ENCODE measurements at places on chromosomes 6 and 20.

DNA sequence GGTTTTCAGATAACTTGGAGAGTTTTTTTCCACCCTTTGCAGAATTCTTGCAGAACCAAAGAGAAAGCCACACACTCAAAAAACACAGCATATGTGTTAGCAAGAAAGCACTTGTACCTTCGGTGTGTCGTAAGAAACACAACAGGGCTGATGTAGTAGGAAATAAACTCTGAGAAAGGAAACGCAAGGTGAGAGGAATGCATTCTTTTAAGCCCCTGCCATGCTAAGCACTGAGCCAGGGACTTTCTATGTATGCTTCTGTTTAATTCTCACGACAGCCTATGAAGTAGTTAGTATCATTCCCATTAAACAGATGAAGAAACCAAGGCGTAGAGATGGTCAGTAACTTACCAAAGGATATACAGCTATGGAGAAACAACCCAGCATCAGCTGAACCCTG lies 23.1 kb downstream of the NEDD9 start:
- no peak for DNase-seq

DNA sequence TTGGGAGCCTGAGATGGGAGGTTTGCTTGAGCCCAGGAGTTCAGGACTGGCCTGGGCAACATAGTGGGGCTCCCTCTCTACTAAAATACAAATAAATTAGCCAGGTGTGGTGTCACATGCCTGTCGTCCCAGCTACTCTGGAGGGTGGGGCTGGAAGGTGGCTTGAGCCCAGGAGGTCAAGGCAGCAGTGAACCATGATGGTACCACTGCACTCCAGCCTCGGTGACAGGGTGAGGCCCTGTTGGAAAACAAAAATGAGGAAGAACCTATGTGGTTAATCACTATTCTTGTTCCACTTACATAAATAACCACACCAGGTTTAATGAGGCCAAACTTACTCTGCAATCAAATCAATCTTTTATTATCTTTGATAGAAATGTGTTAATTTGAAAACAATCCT lies 5.4 kb downstream of the PPDPF start:
- DNase-seq: no peak

DNA sequence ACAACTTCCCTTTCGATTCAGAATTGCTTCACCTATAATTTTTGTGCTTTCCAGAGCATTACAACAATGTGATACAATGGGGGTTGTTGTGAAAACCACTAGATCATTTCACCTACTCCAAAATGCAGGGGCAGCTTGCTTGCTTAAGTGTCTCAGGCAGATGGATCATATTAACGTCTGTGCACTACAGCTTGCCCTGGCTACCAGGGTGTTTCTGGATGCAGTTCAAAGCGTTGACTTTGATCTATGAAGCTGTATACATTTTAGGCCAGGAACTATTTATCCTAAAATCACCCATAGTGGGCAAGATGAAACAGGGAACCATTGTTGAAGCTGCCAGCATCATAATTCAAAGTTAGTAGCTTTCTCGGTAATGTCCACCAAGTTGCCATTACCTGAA lies 339.5 kb upstream of the HSF2 start:
- DNase-seq: no peak

DNA sequence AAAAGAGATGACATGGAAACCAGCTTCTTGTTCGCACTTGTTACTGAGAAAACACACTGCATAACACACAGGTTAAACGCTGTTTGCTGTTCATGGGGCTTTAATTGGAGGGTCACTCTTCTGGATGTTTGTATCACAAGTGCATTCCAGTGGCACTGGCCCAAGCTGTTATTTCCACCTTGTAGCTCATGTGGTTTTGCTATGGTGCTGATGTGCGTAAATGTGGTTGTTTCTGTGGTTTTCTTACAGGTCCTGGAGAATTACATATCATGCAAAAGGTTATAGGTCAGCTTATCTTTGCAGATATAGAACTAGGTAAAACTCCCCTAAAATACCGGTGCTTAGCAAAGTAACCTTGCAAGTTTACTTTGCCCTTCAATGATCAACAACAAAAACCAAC lies 89.3 kb upstream of the AHI1 start:
- no peak for DNase-seq

DNA sequence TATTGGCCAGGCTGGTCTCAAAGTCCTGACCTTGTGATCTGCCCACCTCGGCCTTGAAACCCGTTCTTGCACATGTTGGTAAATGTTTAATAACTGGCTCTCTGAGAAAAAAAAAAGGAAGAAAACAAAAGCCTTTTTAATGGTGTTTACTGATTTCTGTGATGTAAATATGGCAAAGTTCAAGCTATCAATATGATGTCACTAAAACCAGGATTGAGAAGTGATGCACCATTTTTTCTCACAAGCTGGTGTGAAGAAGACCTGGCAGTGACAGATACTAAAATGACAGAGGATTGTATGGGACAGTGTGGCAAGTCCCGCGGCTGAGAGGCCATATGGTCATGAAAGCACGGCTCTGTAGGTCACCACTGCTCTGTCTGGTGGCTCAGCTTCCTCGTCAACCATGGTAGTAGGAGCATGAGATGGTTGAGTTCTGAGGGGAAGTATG lies 196.3 kb upstream of the SUPT3H start:
- no peak for DNase-seq

DNA sequence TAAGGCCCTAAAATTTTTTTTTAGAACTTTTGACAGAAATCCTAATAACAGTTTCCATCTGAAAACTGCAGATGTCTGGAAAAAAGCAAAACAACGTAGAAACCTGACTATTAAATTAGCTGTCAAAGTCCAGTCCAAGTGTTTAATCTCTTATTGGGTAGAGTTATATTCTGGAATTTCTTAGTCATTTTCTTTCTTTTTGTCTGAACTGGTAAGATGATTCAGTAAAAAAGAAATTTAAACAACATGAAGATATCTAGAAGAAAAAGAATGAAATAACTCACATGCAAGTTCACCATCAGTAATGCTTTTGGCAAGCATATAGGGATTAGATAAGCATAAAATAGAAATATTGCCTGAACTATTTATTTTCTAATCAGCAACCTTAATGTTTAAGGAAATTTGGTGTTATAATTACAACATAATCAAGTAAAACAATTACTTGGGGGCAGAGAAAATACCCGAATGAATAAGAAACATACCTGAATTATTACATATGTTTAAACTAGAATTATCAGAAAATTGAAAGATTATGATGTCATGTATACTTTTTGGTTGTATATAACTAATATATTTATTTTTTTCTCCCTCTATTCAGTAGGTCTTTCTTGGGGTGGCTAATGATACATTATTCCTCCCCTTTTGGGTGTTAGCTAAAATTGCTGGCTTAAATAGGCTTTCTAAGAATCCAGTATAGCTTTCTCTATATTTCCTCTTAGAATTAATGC lies 51.1 kb downstream of the FAM83B start:
- DNase-seq: peak; percentile 4

- no peak for DNase-seq
Observed at GRCh38 chr6:125054331-125054730, 92.1 kb downstream of the RNF217 start.

DNA sequence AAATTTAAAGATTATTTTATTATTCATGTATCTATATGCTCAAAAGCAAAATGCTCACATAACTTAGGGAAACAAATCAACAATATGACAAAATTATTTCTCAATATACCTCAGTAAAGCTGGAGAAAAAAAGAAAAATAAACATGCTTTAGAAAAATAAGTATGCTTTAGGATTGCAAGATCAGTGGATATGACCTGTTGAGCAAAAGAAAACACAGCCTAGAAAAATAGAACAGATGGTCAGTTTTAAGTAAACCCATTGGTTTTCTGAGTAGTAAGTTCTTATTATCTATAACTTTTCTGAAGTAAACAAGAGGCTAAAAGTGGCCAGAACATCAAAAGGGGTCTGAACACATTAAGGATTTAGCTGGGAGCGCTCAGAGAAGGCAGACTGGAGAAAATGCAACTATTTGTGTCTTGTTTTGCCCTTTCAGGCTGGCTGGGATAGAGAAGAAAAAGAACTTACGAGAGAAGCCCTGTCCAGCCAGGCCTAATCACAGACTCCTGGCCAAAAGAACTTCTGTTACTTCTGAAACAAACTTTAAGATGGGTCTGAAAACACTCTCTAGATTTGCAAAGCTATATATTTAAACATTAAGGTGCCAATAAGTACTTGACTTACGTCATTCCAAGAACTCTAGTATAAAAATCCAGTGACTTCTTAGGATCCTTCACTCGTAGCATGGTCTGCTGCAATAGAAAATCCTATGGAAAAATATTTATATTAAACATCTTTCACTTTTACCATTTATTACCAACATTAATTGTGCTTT lies 16.5 kb downstream of the GLO1 start:
- no peak for DNase-seq

DNA sequence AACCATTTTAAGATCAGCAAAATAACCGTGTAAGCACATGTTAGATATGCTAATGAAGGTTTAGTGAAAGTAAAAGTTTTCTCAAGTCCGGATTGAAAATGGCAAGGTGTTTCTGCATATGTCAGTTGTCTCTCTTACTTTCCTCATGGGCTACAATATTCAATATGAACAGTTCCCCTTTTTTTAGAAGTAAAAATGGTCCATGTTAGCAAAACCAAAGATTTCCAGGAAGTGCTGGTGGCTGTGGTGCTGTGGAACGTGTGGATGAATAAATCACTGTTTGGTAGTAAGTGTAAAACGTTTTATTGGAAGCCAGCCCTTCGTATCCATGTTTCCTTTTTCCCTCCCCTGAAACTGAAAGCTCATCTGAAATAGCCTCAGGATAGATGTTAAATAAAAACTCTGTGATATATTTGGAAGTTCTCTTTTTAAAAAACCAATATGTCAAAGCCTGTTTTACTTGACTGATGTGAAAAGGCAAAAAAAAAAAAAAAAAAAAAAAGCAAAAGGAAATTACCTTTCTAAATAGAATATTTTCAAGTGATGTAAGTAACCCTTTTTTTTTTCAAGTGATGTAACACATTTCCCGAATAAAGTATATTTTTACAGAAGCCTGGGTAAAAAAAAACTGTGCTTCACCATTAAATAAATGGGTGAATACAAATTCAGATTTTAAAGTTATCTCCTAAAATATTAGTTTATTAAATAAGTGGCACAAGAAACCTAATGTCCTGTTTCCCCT lies 41.9 kb downstream of the PLEKHG1 start:
- peak; percentile 8 for DNase-seq

All from GM23248 (cell line).